Germinal center (tissue), 1 donor: ENCODE measurements at places on chromosomes 16 and 17.

- DNase-seq, result no peak
Observed at GRCh38 chr16:55037046-55037445, 106.4 kb downstream of the IRX5 start.

GRCh38 chr17:39871801-39872200 is 3.8 kb downstream of the ZPBP2 start:
- no peak for DNase-seq

DNA sequence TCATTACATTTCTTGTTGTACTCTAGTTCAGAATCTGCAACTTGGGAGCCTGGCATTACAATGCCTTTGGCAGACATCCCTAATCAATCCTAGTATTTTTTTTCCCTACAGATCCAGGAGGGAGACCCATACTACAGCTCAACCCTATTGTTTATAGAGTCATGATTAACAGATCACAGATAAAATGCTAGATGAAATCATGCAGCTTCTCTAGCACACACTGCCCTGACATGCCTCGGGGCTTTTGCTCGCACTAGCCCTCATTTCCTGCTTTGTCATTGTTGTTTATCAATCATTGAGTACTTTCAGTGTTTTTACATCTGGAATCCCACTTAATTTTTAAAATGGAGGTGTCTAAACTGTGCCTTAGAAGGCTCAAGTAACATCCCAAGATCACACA is 412.5 kb downstream of the CA10 start:
- no peak for DNase-seq

- DNase-seq, result no peak
Observed at GRCh38 chr17:81091774-81092517, 57.0 kb downstream of the BAIAP2 start.

DNA sequence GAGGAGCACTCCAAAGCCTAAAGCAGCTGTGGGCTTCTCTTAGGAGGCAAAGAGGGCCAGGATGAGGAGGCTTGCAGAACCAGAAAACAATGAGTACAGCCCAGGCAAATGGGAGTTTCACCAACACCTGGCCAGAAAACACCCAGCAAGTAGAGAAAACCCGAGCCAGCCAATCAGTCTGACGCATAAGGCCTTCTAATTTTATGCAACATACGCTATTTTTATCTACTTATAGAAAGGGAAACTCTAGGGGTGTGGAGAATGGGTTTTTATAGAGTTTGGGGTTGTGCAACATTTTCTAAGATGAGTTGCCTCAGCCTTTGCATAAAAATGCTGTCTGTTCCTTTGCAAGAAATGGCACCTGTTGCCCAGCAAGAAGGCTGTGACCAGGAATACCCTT is 529.0 kb upstream of the CDH5 start:
- DNase-seq, result no peak

DNA sequence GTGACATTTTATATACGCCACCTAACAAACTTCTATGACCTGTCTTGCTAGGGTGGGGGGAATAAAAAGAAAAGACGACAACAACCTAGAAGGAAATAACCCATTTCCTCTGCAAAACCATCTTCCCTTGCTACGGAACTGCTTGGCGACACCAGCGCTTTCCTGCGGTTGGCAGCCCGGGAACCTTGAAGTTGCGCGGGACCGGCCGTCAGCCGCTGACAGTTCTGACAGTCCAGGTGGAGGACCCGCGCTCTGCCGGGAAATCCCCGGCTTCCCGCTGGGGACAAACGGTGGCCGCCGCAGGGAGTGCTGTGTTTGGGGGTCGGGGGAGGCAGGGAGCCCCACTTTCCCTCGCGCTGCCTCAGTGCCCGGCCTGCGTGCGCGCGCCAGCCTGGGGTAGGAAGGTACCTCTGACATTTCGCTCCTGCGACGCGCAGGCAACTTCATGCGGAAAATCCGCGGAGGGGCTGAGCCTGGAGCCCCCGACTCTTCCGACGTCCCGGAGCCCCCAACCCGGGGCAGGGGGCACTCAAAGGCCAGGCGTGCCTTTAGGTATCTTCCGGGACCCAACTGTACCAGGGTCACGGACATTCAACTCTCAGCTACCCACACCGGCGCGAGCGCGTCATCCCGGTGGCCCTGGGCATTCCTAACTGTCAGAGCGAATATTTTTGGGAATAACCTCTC is 516 bp downstream of the SLC16A6 start:
- DNase-seq, result peak; percentile 58

- DNase-seq, result no peak
Observed at GRCh38 chr17:2059547-2060384, 4.9 kb downstream of the HIC1 start.

- no peak for DNase-seq
Observed at GRCh38 chr17:12549499-12550041, 116.1 kb upstream of the MYOCD start.

DNA sequence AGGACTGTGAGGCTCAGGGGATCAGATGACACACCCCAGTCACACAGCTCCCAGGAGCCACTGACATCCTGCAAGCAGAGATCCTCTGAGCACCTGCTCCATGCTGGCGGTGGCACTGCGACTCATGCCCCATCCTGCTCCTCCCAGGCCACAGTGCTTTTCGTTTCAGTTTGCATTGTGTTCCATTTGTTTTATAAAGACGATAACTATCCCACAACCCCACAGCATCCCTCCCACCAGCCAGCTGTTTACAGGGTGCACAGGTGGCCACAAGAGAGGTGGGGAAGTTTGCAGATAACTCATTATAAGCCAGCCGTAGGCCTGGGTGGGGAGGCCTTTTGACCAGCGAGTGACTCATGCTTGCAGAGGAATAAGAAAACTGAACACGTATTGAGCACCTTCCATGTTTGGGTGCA is 28.2 kb downstream of the BCO1 start:
- no peak for DNase-seq

GRCh38 chr16:88948781-88949490 is 28.1 kb downstream of the CBFA2T3 start:
- DNase-seq, result no peak

GRCh38 chr16:66569131-66569530 is 2.9 kb downstream of the CMTM1 start:
- no peak for DNase-seq

- no peak for DNase-seq
Observed at GRCh38 chr16:56286809-56287208, 95.5 kb downstream of the GNAO1 start.

DNA sequence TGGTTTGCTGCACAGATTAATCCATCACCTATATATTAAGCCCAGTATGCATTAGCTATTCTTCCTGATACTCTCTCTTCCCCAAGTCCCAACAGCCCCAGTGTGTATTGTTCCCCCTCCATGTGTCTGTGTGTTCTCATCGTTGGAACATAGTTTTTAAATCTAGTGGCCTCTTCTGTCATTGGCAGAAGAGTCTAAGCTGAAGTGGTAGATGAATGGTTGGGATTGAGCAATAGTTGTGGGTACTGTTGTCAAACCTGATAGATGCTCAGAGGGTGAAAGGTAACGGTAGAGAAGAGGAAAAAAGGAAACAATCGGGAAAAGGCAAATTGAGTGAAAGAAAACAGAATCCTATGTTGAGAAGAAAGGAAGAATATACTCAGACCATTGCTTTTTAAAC is 29.9 kb downstream of the MAP3K3 start:
- DNase-seq, result no peak

GRCh38 chr17:49779739-49780231 is 8.7 kb upstream of the KAT7 start:
- no peak for DNase-seq

GRCh38 chr17:7656958-7657609 is 6.4 kb downstream of the ATP1B2 start:
- DNase-seq, result no peak

DNA sequence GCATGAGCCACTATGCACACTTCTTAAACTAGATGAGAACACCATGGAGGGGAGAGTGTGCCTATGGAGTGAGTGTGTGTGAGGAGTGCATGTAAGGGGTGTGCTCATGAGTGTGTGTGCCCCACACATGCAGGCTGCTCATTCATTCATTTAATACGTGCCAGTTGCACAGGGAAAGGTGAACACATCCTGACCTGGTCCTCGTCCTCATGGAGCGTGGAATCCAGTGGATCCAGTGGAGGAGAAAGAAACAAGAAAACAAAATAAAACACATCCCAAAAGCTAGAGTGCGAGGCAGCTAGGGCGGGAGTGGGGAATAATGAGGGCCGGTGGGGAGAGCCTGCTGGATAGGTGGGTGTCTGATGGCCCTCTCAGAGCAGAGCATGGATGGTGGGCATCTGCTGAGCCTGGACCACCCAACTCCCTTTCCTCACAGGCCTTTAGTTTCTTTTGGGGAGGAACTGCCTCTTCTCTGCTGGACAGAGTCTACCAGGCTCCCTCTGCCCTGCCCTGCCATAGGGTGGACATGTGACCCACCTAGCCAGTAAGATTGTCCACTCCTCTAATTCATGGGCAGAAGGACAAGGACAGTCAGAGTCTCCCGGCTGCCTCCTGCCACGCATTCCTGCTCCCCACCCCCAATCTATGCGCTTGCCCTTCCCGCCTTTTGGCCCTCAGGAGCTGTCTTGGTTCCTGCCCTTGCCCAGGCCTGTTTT is 204.3 kb downstream of the RAB11FIP4 start:
- DNase-seq, result no peak

GRCh38 chr16:89143911-89144675 is 27.5 kb upstream of the CDH15 start:
- DNase-seq, result no peak

GRCh38 chr16:69088684-69089083 is 16.8 kb upstream of the HAS3 start:
- DNase-seq, result no peak

GRCh38 chr17:50634224-50634914 is at the start of gene ABCC3:
Gene ABCC3, plus strand, starts transcription at chr17:50634881. Its CDS starts 56 bp downstream, at chr17:50634937.
- DNase-seq, result no peak

GRCh38 chr17:38508570-38508950 is 80.3 kb downstream of the ARHGAP23 start:
- no peak for DNase-seq

DNA sequence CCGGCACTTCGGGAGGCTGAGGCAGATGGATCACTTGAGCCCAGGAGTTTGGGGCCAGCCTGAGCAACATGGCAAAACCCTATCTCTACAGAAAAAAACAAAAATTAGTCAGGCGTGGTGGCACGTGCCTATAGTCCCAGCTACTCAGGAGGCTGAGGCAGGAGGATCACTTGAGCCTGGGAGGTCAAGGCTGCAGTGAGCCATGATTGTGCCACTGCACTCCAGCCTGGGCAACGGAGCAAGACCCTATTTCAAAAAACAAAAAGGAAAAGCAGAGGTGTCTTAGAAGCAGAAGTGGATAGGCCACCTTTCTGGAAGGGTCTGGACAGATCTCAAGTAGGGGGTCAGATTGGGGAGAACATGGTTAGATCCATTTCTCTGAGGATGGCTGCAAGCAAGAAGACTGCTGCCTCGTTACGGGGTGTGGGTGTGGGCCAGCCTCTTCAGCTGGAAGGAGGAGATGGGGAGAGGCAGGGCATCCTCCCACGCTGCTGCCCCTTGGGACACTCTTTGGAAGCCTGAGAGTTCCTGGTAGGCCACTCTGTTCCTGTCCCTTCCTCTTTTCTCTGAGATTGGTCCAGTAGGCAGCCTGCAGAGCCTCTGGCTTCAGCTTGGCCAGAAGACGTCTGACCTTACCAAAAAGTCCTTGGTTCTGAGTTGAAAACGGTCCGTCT is 208.0 kb downstream of the MSI2 start:
- DNase-seq, result no peak

DNA sequence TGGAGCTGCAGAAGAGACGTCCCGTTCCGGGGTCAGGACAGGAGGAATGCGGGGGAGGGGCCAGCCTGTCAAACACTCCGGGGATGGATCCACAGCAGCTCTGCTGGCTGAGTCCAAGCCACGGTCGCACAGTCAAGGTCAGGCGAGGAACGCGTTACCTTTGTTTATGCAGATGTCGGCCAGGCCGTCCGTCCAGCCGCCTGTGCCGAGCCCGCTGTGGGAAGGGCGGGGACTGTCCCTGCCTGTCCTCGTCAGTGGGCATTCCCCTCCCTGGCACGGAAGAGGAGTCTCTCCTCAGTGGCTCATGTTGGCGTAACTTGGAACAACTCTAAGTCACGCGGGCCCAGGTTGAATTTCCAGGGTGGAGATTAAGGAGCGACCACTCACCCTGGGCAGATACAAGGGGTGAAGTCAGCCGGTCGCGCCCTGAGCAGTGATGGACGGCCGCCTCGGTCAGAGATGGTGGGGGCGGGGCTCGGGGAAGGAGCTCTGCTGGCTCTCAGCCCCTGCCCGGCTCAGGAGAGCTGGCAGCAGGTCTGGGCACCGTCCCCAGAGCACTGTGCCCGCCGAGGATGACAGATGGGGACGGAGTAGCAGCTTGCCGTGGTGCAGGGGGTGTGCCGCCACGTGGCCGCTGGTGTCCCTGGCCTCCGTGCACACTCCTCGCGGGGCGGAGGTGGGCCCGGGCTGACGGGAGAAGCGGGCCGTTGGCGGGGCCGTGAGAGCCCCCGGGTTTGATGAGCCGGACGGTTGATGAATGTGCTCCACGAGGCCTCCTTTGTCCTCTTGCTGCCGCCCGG is 7.3 kb downstream of the CACNA1H start:
- DNase-seq, result no peak

- no peak for DNase-seq
Observed at GRCh38 chr17:42835732-42836131, 2.5 kb downstream of the PSME3 start.

DNA sequence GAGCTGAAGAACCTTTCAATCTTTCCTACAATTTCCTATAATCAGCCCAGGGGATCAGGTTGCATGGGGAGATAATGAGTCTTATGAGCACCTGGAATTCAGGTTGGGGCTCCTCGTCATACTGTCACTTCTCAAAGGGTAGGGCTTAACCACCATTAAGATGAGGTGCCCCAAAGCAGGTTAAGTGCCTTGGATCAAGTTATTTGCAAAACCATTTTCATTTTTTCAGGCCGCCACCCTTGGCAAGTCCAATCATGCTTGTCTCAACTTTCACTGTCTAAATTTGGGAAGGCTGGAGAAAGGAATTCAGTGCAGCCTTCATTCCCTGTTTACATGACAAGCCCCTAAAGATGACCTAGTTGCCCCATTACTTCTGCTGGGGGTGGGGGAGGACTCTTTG is 44.9 kb upstream of the TANGO6 start:
- DNase-seq, result no peak

GRCh38 chr17:17387498-17388362 is 84.6 kb downstream of the NT5M start:
- DNase-seq, result no peak

DNA sequence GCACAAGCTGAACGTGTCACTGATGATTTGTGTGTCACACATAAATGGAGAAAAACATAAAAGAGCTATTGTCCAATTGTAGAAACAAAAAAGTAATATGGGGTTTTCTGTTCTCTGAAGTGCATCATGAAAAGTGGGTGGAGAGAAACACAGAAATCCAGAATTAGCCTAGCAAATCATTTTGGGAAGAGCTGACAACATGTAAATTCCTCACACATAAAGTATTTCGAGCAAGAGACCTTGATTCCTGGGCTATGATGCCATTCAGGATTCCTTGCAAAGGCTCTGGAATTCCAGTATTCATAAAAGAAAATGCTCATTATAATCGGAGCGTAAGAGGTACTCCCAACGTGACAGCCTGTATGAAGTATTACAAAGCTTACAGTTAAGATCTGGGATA is 1.1 kb downstream of the DCUN1D3 start:
- no peak for DNase-seq

DNA sequence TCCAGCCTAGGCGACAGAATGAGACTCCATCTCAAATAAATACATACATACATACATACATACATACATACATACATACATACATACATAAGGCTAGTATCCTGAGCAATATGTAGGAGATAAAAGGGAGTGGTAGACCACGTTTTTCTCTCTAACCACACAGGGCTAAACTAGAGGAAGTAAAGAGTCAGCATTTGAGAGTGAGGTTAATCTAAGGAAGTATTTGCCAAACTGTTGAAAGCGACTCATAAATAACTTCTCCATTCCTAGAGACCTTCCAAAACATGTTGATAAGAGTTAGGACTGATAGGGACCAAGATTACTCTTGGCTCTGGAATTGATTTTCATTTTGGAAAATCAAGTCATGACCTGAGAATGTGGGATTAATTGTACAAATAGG is 68.9 kb downstream of the NEUROD2 start:
- DNase-seq, result no peak
